ENCODE measurements at places on chromosomes 7 and 10. TPM values are rescaled to one million over a fixed set of nuclear protein-coding genes. Genes with fewer than 3 reads are reported as not detected.
A peak's percentile ranks its signal among the peaks of the same experiment; 100 is the strongest.

GRCh38 chr7:28433699-28434219 lies 21.4 kb downstream of the CREB5 start:
- DNase-seq: peak; percentile 82

- DNase-seq: no peak
Observed at GRCh38 chr7:156610601-156611000, 30.0 kb upstream of the RNF32 start.

DNA sequence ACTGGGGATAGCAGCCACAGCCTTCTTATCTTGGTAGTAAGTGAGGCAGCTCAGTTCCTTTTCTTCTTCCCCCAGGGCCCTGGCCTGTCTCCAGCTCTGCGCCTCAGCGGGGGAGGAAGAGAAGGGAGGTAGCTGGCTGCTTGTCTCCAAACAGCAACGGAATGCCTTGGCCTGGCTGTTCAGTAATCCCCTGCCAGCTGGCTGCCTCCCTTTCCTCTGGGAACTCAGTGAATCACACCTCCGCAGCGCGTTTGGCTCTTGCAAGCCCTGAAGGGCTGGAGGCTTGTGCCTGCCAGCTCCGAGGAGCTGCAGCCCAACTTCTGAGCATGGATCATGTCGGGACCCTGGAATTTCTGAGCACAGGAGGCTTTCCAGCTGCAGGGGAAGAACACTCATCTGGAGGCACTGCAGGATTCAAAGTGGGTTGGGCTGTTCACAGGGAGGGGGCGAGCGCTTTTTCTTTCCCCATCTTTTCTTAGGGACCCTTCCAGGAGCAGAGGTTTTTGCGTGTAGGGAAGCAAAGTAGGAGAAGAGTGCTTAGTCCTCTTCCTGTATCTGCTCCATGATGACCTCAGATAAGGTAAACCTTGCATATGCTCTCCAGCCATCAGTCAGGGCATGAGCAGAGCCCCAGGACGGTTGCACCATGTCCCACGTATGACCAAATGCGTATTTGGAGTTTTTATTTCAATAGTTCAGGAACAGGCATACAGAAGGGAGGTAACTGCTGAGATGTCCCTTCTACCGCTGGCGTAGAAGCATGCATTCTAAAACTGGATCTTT lies 253.2 kb upstream of the INHBA start:
- DNase-seq: peak; percentile 99

GRCh38 chr10:108443636-108444035 lies 1279.1 kb upstream of the SORCS1 start:
- no peak for DNase-seq

Gene NEURL1
- total RNA-seq: under 0.01 TPM
